ENCODE measurements at places on chromosomes 16 and 17.

DNA sequence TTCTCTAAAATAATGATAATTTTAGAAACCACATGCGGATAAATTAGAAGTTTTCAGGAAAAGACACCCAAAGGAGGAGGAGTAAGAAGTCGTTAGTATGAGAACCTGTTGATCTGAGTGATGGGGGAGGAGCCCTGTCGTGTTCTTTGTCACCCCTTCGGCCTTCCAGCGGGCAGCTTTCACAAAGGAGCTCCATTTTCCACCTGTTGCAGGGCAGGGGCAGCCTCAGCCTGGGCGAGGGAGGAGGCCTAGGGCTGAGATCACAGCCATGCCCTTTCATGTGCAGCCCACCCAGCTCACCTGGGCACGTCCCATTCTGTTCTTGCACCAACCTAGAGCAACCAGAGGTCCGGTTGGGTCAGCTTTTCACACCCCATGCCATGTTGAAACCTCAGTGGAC, 5.3 kb downstream of the DUSP14 start:
- DNase-seq, result no peak

DNA sequence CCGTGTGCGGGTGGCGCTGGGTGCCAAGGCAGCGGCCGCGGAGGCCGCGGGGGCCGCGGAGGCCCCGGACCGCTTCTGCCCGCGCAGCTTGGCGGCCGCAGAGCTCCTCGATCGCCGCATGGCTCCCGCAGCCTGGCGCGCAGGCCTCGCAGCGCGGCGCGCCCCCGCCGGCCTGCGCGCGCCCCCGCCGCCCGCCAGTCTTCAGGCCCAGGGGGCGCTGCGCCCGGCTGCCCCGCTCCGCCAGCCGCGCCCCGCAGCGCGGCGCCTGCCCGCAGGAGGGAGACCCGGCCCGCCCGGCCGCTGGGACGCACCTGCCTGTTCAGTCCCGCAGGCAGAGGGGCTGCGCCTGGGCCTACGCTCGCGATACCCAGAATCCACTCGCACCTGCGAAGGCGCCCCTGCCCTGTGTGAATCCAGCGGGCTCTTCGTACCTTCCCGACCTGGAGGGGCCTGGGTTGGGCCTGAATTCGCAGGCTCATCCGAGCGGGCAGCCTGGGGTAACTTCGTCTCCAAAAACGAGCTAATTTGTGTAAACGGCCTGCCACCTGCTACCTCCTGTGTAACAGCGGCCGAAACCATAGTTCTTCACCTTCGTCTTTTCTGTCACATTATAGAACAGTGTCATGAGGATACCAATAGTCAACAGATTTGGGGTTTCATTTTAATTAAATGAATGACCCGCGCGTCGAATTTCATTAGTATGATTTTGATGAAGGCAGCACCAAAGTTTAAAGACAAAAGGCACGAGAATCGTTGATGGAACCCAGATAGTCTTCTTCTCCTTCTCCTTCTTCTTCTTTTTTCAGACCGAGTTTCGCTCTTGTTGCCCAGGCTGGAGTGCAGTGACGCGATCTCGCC, at the start of gene CENPV:
CENPV (minus strand) TSS at position 153 of the 858 bp plus-strand sequence; CDS start at position 120, 33 bp downstream.
- DNase-seq, result peak; percentile 27

GRCh38 chr17:5947701-5948180, 122.4 kb upstream of the WSCD1 start:
- DNase-seq, result no peak

- no peak for DNase-seq
These were observed 30.0 kb upstream of the USP22 start for GRCh38 chr17:21072745-21073197.

GRCh38 chr16:77288222-77288621, 89.0 kb downstream of the SYCE1L start:
- no peak for DNase-seq

DNA sequence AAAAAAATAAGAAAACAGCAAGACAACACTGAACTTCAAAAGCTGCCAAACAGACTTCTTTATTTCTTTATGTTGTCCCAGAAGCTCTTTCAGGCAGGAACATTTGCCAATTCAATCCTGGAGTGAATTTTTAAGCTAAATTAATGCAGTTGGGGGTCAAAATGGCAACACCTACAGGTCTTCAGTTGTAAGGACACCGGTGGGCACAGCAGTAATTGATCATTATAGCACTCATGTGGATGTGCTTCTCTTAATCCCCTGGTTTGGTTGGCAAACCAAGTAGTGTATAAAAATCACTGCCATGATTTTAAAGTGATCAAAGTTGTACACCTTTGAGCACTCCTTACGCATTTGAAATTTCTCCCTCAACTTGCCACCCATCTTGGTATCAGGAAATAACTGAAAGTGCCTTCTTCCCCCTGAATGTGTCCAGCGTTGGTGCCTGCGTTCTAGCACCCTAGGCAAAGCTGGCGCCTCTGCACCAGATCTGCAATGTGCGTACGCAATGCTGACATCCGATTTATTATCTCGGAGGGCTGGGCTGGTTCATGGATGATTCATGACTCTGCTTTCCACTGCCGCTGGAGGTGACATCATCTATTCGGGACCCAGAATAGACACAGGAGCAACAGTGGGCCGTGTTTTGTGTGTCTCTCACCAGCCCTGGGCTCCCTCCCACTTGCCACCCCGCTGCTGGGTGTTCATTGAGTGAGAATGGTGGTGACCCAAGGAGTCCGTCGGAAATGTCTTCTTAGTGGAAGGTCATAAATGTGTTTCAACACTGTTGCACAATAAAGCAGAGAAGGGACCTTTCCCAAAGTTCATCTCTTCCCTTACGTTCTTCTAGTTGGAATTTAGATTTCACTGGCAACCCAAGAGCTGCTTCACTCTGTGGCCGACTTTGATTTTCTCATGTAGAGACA, 203.4 kb downstream of the CCDC182 start:
- DNase-seq, result no peak

DNA sequence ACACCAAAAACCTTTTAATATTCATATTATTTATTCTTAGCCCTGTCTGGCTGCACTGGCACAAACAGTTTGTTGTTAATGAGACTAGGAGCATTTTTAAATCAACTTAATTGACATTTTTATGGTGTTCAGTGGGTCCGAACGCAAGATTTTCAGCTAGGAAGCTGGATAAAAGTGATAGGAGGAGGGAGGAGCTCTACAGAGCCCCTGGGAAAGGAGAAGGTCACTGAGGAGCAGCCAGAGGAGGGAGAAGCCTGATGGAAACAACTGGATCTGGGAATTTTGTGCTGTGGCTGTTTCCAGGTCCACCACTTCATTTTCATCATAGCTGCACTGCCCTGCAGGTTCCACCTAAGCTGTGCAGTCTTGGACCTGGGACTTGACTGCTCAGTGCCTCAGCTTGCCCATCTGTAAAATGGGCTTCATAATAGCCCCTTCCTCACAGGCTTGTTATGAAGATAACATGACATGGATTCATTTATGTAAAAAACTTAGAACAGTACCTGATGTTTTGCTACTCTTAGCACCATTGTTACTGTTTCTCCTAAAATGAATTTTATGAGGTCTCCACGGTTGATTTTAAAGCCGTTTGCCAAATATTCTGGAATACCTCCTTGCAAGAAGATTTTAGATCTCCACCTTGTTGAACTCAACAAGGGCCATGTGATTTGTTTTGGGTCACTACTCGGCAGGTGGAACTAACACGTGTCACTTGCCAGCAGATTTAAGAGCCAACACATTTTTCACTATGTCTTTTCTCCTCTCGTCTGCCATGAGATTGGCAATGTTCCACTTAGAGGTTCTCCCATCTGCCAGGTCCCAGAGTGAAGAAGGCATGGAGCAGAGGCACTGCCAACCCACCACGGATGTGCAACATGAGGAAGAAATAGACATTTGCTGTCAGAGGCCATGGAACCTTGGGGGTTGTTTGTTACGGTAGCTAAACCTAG, 18.7 kb upstream of the GRIN2A start:
- DNase-seq, result no peak

GRCh38 chr17:41483531-41483930, 2.6 kb upstream of the KRT35 start:
- no peak for DNase-seq

- DNase-seq, result no peak
These were observed 21.2 kb upstream of the MTSS2 start for GRCh38 chr16:70706948-70707465.

DNA sequence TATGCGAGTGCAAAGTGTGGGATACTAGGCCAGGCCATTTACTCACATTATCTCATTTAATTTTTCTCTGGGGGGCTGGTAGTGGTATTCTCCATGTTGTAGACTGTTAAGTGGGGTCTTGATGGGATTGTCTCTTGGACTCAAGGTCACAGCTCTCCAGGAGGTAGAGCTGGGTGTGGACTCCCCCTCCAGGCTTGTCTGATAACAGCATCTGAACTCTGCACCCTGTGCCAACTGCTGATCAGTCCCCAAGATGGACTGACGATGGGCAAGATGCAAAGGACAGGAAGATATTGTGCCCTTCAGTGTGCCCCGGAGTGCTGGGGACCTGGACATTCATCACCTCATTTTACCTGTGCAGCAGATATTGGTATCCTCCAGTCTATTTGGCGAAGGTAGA, 147.8 kb downstream of the MSI2 start:
- no peak for DNase-seq

DNA sequence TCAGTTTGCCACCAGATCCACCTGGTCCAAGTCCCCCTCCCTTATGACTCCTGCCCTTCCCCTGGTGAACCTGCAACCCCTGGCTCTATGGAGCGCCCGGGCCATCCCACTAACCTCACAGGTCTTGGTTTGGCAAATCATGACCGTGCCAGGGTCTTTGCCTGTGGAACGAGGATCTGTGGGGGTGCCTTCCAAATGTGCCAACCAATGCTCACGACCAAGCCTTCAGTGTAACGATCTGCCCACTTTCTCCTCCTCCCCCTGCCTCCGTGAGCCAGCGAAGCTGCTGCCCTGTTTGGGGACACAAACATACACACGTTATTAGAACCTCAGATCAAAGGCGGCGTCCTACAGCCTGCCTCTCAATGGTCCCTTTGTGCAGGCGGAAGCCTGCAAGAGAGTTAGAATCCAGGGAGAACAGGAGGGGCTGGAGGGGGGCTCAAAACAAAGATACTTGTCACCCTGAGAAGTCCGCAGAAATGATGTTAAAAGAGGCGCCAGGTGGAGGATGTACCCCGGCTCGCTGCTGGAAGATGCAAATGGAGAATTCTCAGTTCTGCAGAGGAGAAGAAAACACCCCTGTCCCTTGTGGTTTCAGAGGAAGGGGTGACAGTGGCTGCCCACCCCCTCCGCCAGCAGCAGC, 9.0 kb upstream of the NKD1 start:
- no peak for DNase-seq

- no peak for DNase-seq
These were observed 2.9 kb upstream of the WSB1 start for GRCh38 chr17:27290916-27291598.

GRCh38 chr17:18248300-18248731, 10.2 kb downstream of the FLII start:
- DNase-seq, result peak; percentile 54

DNA sequence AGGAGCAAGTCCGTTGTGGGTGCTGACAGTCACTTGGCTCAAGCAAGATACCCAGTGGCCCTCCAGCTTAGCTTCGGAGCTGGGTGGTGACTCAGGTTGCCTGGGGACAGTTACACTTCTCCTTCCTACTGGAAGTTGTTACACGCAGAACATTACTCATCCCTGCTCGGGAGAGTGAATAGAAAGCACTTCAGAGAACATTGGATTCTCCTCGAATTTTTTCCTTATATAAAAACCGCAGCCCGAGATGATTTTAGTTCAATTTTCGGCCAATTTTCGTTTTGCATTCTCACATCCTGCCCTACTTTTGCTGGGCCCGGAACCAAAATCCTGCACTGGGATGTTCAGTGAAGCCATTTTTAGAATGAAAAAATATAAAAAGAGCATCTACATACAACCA, 99.7 kb downstream of the ELAC2 start:
- no peak for DNase-seq

- DNase-seq, result no peak
These were observed 39.7 kb downstream of the XYLT1 start for GRCh38 chr16:17431012-17431411.

DNA sequence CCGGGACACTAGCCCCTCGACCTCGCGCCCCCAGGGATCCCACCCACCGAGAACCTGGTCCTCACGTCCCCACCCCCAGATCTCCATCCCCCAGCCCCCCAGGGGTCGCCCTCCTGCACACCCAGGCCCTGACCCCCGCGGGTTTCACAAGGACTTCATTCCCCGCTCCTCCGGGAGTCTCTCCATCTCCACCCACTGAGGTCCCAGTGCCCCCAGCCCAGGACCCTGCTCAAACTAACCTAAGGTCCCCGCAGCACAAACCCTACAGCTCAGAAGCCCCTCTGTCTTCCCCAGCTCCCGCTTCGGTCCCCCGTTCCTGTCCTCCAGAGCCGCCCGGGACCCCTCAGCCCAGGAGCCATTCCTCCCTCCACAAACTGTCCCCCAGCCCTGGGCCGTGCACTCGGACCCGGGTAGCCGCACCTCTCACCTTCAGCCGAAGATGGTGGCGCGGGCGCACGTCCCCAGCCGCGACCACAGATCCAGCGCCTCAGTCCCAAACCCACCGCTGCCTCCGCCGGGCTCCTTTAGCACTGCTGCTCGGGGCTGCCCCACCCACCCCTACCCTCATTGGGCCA, at the start of gene MYH10:
MYH10 (minus strand) TSS at position 499 of the 575 bp plus-strand sequence. CDS start 7,479 bp downstream, outside the sequence.
- no peak for DNase-seq

- no peak for DNase-seq
These were observed 185.1 kb downstream of the KIF2B start for GRCh38 chr17:54007855-54008254.

- DNase-seq, result no peak
These were observed 81.0 kb upstream of the TOB1 start for GRCh38 chr17:50946891-50947781.

GRCh38 chr16:55773859-55774549, 58.9 kb downstream of the CES1 start:
- DNase-seq, result no peak

DNA sequence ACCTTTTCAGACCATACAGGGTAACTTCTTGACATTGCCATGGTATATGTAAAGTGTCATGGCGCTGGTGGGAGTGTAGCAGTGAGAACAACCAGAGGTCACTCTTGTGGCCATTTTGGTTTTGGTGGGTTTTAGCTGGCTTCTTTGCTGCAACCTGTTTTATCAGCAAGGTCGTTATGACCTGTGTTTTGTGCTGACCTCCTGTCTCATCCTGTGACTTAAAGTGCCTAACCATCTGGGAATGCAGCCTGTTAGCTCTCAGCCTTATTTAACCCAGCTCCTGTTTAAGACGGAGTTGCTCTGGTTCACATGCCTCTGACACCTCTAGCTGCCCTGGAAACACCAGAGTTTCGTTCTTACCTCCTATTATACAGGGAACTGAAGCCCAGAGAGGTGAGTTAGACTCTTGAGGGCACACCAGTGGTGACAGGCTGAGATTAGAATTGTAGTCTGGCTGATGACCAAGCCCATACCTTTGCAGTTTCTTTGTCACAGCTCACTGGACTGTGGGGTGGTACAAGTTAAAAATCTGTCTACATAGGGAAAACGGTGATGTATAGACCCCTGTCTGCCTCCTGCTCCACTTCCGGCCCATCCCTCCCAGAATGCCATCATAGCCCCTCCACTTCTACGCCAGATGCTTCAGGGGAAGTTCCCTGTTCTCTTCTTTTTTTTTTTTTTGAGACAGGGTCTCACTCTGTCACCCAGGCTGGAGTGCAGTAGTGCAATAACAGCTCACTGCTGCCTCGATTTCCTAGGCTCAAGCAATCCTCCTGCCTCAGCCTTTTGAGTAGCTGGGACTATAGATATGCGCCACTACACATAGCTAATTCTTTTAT, 21.0 kb downstream of the KSR1 start:
- no peak for DNase-seq

GRCh38 chr17:44348234-44348987, 3.3 kb downstream of the GRN start:
- peak; percentile 91 for DNase-seq

- DNase-seq, result peak; percentile 6
These were observed 128.5 kb downstream of the PARN start for GRCh38 chr16:14501331-14502255.
